ENCODE measurements at places on chromosomes 6 and 20.
A peak's percentile ranks its signal among the peaks of the same experiment; 100 is the strongest.

DNA sequence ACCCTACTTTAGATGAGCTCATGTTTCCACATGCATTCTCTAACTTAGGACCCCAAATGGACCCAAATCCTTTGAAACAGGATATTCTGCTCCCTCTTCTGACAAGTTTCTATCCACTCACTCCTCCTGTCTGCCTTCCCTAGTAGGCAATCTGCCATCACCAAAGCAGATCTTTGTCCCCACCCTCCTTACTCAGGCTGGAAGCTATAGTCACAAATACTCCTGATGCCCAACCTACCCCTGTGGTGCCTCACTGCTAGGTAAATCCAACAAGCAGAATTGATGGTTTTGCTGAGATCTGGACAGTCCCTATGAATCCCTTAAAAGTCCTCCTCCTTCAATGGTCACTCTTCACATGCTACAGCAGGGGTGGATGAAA, 21.7 kb downstream of the ELOVL5 start:
- DNase-seq, result no peak

DNA sequence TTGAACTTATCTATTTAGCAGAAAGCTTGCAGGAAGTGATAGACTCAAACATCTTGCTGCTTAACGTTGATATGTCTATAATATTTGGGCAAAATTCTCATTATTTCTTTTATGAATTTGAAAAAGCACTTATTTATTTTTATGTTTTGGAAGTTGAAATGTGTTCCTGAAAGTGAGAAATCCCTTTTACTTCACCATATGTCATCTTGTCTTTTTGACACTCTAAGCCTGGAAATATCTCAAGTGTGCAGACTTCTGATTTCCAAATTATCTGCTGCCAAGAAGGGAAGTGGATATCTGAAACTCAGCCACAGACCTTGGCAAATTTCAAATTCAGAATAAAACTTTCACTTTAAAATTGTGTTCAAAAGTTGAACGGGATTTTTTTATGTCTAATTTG, 368.7 kb upstream of the MANEA start:
- no peak for DNase-seq

GRCh38 chr20:47760686-47761481, 24.4 kb downstream of the SULF2 start:
- no peak for DNase-seq

- DNase-seq, result no peak
Observed at GRCh38 chr6:107344981-107345380, 114.4 kb downstream of the PDSS2 start.

DNA sequence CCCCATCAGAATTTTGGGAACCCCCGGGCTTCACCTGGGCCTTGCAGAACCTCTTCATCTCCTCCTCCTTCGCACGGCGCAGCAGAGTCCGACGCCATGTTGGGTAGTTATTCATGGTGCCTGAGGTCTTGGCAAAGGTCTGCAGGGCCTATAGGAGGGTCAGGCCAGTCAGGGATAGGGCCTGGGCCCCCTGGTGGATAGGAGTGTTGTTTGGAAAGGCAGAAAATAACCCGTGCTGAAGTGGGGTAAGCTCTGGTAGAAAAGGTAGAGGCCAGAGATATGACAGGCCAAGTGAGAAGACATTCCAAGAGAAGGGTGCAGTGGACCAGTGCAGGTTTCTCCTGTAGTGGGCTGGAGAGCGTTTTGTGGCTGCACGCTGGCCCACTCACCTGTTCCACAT, 4.9 kb downstream of the SMPD2 start:
- no peak for DNase-seq

GRCh38 chr6:122609881-122610689, at the start of gene PKIB:
Gene PKIB, plus strand, starts transcription at chr6:122610405. Its CDS starts 107,390 bp downstream, at chr6:122717795.
- DNase-seq, result no peak

- DNase-seq, result no peak
Observed at GRCh38 chr6:25156123-25156522, 123.1 kb upstream of the CARMIL1 start.

GRCh38 chr6:119348748-119349360, 707 bp downstream of the MAN1A1 start:
- DNase-seq, result no peak

DNA sequence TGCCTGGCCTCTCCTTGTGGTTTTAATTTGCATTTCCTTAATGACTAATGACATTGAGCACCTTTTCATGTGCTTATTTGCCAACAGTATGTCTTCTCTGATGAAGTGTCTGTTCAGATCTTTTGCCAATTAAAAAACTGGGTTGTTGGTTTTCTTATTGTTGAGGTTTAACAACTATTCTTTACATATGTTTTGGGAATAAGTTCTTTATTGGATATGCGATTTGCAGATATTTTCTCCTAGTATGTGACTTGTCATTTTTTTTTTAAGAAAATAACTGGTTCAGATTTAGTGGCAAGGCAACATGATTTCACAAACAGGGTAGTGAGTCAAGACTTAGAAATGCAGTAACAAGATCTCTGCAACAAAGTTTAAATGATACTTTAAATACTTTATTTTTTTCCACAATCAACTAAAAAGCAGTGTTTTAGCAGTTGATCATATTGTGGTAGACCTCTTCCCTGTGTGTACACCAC, 67.8 kb downstream of the TIAM2 start:
- DNase-seq, result peak; percentile 54

DNA sequence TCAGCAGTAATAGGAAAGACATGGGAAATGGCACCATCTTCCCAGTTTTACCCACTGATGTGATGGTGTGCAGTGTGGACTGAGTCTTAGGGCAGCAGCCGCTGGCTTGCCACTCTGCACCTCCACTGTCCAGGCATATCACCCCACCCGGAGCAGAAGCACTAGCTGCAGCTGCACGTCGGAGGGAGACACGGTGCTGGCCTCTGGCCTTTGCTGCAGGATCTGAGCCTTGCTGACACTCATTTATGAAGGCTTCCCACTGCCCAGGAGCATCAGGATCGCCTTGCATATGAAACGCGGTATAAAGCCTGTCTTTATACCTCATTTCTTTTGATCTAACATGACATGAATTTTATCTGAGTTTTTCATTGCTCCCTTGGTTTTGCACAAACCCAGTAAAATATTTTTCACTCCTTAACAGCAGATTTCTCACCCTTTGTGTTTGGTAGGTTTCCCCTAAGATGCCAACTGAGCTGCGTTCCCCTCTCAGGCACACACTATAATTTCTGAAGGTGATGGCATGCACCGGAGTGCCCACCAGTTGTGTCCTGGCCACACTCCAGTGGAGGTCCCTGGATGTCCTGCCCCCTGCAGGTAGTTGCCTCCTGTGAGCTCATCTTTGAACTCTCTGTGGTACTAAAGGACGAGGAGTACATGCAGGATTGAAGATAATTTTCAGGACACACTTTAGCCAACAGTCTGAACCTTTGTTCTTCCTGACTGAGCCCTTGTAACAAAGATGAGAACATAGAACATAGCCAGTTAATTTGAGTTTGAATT, 9.0 kb upstream of the EXOC2 start:
- DNase-seq, result no peak

- no peak for DNase-seq
Observed at GRCh38 chr20:3166913-3167342, 6.4 kb downstream of the LZTS3 start.

GRCh38 chr6:149228311-149228955, 89.1 kb upstream of the TAB2 start:
- DNase-seq, result no peak

DNA sequence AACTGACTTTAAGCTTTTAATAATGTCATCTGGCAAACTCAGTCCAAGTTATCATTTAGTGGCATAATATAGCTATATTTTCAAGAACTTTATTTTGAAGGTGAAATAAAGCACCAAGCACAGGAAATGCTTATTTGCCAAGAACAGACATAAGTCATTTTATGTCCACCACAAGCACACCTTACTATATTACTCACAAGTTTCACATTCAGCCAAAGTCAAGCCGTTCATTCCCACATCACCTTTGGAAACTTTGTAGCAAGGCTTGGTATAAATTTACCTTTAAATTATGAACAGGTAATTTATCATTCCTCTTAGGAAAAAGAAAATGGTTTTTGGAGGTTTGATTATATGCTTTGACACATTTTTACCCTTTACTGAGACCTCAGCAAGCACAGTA, 236.8 kb upstream of the FKBP1C start:
- DNase-seq, result no peak

- DNase-seq, result no peak
Observed at GRCh38 chr6:136508725-136509392, 41.4 kb downstream of the MAP7 start.

DNA sequence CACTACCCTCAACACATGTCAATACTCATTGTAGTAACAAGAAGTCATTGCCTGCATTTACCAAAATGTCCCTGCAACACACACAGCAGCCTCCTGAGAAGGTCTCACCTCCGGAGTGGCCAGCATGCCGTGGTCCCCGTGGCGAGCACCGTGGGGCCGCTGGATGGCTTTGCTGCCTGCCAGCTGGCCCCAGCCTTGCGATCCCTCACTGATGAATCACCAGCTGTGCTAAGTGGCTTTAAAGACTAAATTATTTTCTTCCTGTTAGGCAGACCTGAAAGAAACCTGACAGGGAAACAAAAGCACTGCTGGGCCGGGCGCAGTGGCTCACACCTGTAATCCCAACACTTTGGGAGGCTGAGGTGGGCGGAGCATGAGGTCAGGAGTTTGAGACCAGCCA, 306.7 kb downstream of the CDH4 start:
- no peak for DNase-seq

DNA sequence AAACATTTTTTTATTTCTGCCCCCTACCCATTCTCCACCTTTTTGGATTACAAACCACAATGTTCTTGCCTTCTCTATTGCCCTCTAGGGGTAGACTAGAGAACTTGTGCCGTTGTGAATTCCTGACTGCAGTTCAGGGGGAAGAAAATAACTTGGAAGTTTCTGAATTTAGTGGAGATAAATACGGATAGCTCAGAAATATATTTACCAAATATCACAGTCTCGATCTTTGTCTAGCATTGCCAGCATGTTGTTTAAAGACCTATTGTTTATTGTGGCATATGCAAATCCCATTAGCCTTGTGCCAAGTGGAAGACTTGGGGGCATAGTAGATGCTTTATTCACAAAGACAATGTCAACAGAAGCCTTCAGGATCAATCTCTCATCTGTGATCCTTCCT, 154.1 kb upstream of the MMS22L start:
- no peak for DNase-seq

GRCh38 chr6:142045380-142046278, 87.1 kb upstream of the GJE1 start:
- DNase-seq, result no peak

- DNase-seq, result no peak
Observed at GRCh38 chr20:56259948-56260347, 11.4 kb downstream of the MC3R start.

DNA sequence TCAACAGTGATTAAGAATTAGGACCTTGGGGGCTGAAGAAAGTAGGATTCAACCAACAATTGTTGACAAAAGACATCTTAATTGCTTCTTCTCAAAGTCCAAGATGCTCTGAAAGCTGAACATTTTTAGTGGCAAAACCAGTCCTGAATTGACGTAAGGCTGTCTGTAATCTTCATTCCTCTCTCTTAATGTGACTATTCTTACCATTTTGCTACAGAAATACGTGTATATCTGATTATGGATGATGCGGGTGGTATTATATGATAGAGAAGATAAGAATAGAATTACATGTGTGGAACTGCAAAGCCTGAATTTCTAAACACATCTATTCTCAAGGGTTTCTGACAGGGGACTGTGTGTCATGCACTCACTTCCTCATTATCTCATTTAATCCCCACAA, 130.3 kb upstream of the SASH1 start:
- DNase-seq, result no peak

GRCh38 chr6:91273729-91274128, 686.9 kb upstream of the MAP3K7 start:
- no peak for DNase-seq

DNA sequence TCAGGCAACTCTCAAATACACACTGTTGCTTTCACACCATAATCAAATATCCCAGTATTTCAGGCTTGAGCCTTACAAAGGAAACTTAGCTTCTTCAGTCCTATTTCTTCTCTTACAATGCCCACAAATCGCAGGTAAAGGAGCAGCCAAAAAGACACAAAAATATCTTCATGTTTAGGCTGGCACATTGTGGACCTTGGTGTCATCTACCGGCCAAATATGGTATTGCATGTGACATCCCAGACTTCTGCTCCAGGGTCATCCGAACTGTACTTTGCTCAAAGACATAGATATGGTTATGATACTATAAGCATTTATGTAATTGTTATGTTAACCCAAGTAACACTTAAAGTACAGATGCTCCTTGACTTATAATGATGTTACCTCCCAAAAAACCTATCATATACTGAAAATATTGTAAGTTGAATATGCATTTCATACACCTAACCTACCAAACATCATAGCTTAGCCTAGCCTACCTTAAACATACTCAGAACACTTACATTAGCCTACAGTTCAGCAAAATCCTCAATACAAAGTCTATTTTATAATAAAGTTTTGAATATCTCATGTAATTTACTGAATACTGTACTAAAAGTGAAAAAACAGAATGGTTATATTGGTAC, 4.6 kb downstream of the OR2H2 start:
- peak; percentile 10 for DNase-seq

DNA sequence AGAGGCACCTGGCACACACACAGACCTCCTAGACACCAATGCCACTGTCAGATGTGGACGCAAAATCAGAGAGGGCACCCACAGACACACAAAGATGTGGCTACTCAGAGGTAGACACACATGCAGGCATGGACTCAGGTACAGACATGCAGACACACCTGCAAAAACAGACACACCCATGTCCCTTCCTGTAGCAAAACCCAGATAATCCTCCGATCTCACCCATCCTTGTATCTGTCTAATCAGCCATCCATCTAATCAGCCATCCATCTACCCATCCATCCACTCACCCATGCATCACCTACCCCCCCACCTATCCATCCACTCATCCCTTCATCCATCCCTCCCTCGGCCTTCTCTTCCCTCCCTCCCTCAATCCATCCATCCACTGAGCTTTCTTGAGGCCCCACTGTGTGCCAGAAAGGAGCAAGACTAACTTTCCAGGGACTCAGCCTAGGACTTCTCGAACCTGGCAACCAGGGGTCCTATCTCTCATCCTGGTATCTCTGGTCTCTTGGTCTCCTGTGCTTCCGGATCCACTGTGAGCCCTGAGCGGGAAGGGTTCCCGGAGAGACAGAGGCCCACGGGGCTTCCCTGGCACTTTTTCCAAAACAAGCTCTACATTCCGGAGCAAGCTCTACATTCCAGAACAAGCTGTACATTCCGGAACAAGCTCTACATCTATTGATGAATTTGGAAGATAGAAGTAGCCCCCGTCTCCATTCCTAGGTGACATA, 1.1 kb upstream of the TGM2 start:
- DNase-seq, result no peak

GRCh38 chr6:166581091-166581511, 5.4 kb downstream of the RAMACL start:
- DNase-seq, result no peak
